Activated CD4-positive, alpha-beta T cell treated with anti-CD3 and anti-CD28 coated beads, Interleukin-2, Interleukin-6, amounts not matched to agents 100 ng/mL and 50 ng/mL, durations not matched to agents 16 hours and 8 hours (primary cell): ENCODE measurements at places on chromosomes 11 and 22.

GRCh38 chr11:130651066-130651855 is 202.8 kb downstream of the ADAMTS15 start:
- DNase-seq, result no peak

GRCh38 chr22:17705546-17705945 is 67.0 kb downstream of the BCL2L13 start:
- DNase-seq, result no peak

DNA sequence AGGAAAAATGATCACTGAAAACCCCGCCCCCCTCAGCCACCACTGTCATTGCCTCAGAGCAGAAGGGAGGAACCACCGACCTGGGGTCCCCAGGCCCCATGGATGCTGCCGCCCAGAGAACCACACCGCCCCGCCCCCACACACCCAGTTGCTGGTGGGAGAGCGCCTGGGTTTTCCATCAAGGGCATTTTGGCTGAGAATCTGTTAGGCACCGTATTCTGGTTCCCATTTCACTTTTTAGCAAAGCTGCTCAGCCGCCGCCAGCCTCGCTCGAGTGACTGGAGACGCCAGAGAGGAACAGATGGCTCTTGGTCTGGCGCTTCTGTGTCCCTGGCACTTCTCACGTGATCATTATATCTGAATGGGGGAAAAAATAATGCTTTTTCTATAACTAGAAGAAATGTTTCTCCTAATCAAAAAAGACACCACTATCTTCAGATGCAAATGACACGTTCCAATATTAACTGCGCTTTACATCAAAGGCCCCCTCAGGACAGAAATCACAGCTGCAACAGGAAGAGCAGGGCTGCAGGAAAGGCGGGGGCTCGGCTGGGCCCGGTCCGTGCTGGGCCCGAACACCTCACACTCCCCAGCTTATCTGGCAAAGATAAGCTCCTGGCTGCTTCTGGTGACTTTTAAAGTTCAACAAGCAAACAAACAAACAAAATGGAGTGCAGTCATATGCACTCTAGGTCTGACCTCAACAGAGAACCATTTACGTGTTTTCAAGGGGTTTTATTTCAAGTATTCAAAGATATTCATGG is 149.8 kb downstream of the MPPED1 start:
- no peak for DNase-seq

- DNase-seq, result no peak
Observed at GRCh38 chr11:128201801-128202200, 385.6 kb downstream of the ETS1 start.

- DNase-seq, result peak; percentile 89
Observed at GRCh38 chr11:65927904-65928397, 8.7 kb downstream of the DRAP1 start.

- DNase-seq, result no peak
Observed at GRCh38 chr22:49540084-49540912, 287.4 kb downstream of the BRD1 start.

- DNase-seq, result no peak
Observed at GRCh38 chr11:44327730-44328129, 17.8 kb upstream of the ALX4 start.

- DNase-seq, result no peak
Observed at GRCh38 chr11:26467506-26467905, 104.6 kb downstream of the MUC15 start.

DNA sequence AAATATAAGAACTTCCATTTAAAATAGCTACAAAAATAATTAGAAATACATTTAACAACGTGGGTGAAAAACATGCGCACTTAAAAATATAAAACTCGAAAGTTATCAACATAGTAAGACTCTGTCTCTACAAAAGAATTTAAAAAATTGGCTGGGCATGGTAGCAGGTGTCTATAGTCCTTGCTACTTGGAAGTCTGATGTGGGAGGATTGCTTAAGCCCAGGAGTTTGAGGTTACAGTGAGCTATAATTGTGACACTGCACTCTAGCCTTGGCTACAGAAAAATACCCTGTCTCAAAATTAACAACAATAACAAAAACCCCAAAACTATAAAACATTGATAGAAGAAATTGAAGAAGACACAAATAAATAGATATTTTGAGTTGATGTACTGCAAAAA is 13.8 kb upstream of the CASP12 start:
- DNase-seq, result no peak

GRCh38 chr11:22459048-22459447 is 120.9 kb downstream of the SLC17A6 start:
- DNase-seq, result no peak

DNA sequence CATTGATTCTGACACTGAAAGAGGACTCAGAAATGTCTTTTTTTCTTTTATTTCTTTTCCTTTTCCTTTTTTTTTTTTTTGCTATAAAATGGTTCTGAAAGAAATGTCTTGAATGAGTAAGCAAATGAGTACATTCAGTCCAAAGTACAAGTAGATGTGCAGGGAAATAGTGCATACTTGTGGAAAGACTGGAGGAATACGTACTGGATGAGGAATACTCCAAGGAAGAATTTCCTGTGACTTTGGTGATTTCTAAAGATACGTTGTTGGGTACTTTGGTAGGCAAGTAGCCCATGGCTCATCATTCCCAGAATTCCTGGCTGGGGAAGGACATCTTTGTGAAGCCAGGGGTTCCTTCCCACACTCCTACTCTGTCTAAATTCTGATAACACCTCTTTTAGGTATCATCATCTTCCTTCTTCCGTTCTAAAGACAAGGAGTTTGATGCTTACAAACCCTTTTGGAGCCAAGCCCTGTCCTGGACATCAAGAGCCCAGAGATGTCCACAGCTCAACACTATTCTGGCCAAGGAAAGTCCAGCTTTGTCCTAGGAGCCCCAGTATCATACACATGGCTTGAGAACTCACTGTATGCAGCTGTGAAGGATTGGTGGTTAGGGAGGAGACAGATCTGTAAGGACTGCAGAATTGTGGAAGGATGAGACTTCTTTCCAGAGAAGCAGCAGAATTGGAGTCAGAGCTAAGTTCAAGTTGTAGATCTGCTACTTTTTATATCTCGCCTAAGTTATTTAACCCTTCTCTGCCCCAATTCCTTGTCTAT is 4.8 kb upstream of the NUP98 start:
- no peak for DNase-seq

GRCh38 chr11:60447846-60448245 is 7.8 kb upstream of the MS4A1 start:
- no peak for DNase-seq

DNA sequence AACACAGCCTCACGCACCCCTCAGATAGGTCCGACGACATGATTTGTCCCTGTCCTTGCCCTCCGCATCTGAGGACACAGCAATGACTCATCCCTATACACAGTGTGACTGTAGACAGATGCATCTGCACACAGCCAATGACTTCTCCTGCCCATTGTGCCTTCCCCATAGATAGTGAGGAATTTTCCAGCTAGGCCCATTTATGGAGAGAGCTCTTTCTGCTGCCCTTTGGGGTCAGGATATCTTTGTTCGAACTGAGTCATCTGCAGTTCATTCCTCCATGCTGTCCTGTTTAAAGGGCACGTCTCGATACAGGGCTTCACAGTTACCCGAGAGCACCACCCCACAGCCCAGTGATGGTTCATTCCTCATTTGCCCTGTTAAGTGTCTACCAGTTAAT is 96.7 kb downstream of the LARGE1 start:
- DNase-seq, result no peak

- no peak for DNase-seq
Observed at GRCh38 chr11:15473954-15474837, 359.5 kb downstream of the INSC start.

- DNase-seq, result peak; percentile 52
Observed at GRCh38 chr11:19660076-19660475, 52.6 kb upstream of the NAV2 start.

- DNase-seq, result no peak
Observed at GRCh38 chr11:116312570-116313391, 460.0 kb downstream of the BUD13 start.

- no peak for DNase-seq
Observed at GRCh38 chr22:50303515-50303847, 4.0 kb downstream of the PLXNB2 start.

GRCh38 chr11:88330826-88331428 is 6.6 kb downstream of the CTSC start:
- DNase-seq, result no peak

DNA sequence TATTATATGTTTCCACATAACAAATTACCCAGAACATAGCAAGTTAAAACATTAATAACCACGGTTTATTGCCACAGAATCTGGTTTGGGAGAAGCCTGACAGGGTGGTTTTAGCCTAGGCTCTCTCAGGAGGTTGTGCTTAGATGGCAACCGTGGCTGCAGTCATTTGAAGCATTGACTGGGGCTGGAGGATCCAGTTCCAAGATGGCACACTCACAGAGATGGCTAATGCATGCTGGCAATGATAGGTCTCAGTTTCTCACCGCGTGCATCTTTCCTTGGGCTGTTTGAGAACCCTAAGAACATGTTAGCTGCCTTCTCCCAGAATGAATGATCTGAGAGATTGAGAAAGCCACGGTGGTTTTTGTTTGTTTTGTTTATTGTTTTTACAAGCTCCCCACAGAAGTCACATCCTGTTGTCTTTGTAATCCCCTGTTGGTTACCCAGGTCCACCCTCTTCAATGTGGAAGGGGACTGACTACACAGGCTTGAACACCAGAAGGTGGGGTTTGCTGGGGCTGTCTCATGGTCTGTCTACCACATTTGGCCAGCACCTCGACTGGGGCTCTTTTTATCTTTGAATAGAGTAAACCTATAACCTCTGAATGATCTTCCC is 36.6 kb upstream of the GRAMD1B start:
- peak; percentile 51 for DNase-seq

DNA sequence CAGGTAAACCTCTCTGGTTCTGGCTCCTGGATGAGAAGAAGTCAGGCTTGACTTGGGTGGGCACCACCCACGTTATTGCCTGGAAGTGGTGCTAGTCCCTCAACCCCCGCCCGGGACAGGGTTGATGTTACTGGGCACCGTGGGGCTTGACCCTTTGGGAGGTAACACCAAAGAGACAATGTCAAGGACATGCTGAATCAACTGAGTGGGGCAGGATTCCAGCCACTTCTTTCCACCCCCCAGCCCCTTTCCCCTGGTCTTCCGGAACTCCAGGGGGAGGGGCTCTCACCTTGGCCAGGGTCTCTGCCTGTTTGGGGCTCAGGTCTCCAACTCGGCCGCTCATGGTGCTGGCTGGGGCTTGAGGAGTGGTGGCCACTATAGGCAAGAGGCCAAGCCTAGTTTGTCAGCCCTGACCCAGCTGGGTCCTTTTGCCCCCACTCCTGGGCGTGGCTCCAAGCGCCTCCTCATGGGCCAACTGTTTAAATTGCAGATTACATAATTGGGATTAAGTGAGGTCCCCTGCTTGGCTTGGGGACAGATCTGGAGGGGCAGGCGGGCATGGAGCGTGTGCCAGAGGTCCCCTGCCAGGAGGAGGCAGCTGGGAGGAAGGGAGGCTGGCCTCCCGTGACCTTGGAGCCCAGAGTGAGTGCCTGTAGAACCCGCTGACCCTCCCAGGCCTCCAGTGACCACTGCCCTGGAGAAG is at the start of gene SEC14L3:
Gene SEC14L3 (minus strand): TSS at position 402 of the 703 bp plus-strand sequence. CDS start 59 bp downstream, at position 343.
- DNase-seq, result no peak

GRCh38 chr11:62172294-62172693 is 17.7 kb upstream of the SCGB1D1 start:
- DNase-seq, result no peak

GRCh38 chr11:82718307-82718706 is 15.4 kb downstream of the FAM181B start:
- peak; percentile 18 for DNase-seq

GRCh38 chr11:103928040-103928801 is 108.2 kb upstream of the DDI1 start:
- DNase-seq, result no peak

- DNase-seq, result no peak
Observed at GRCh38 chr11:78914503-78914902, 339.8 kb upstream of the NARS2 start.

DNA sequence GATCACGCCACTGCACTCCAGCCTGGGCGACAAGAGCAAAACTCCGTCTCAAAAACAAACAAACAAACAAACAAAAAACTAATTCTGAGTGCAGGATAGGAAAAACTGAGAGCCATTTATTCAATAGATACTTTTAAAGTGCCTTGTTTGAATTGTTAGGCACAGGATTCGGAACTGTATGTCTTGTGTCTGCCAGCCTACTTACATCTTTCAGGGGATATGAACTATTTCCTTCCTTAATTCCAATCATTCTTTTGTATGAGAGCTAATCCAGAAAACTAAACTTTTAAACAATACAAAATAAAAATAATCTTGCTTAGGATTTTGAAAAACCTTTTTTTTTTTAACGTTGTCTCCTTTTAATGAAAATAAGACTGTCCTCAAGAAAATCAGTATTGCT is 12.6 kb downstream of the UVRAG start:
- no peak for DNase-seq

DNA sequence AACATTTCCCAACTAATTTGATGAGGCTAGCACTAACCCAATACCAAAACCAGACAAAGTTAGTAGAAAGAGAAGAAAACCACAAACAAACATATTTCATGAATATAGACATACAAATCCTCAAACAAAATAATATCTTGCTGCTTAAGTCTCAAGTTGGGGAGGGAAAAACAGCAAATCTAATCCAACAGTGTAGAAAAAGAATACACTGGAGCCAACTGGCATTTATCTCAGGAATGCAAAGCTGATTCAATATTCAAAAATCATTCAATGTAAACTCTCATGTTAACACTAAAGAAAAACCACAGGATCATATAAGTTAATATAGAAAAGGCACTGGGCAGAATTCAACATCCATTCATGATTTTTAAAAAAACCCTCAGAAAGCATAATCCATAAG is 18.2 kb downstream of the GNB1L start:
- DNase-seq, result no peak

- DNase-seq, result no peak
Observed at GRCh38 chr11:120184946-120185705, 25.7 kb upstream of the OAF start.

DNA sequence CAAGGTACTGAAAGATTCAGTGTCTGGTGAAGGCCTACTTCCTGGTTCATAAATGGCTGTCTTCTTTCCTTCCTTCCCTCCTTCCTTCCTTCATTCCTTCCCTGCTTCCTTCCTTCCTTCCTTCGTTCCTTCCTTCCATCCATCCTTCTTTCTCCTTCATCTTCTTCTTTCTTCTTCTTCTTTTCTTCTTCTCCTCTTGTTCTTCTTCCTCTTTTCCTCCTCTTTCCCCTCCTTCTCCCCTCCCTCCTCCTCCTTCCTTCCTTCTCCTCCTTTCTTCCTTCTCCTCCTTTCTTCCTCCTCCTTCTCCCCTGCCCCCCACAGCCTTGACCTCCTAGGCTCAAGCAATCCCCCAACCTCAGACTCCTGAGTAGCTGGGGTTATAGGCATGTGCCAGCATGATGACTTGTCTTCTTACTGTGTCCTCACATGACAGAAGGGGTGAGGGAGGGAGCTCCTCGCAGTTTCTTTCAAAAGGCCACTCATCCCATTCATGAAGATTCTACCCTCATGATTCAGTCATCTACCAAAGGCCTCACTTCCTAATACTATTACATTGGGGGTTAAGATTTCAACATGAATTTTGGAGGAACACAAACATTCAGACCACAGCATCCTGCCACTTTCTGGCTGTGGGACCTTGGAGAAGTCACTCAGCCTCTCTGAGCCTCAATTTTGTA is 22.6 kb upstream of the CCDC134 start:
- DNase-seq, result no peak

- DNase-seq, result no peak
Observed at GRCh38 chr11:132231656-132232347, 861.4 kb downstream of the NTM start.

- DNase-seq, result no peak
Observed at GRCh38 chr11:129969920-129970319, 32.7 kb downstream of the PRDM10 start.

- no peak for DNase-seq
Observed at GRCh38 chr22:24416095-24416494, 11.3 kb upstream of the ADORA2A start.
